ENCODE measurements at places on chromosomes 6 and 20. TPM values are rescaled to one million over a fixed set of nuclear protein-coding genes. Genes with fewer than 3 reads are reported as not detected.

MEP1A gene
- total RNA-seq, result not detected

RAD21L1 gene
- not detected for total RNA-seq

SEL1L2 gene
- not detected for total RNA-seq

PRRT1 gene
- total RNA-seq, result 0.71 TPM

PM20D2 gene
- 11.6 TPM for total RNA-seq

ANKRD66 gene
- not detected for total RNA-seq

GSTA2 gene
- not detected for total RNA-seq

NR2E1 gene
- 0.09 TPM for total RNA-seq

MCHR2 gene
- total RNA-seq, result not detected

ARFGEF3 gene
- 0.63 TPM for total RNA-seq

MICB gene
- total RNA-seq, result 7.6 TPM

PI16 gene
- not detected for total RNA-seq

DOK5 gene
- not detected for total RNA-seq

CCN2 gene
- 27.8 TPM for total RNA-seq

ALDH8A1 gene
- total RNA-seq, result 0.40 TPM

PCMT1 gene
- 87.1 TPM for total RNA-seq

TRIM15 gene
- total RNA-seq, result not detected

ITPA gene
- 136 TPM for total RNA-seq

VPS16 gene
- 31.6 TPM for total RNA-seq

TFB1M gene
- 7.5 TPM for total RNA-seq

KHDC1L gene
- total RNA-seq, result not detected

ZSCAN31 gene
- total RNA-seq, result 2.0 TPM

POU5F1 gene
- total RNA-seq, result 3.2 TPM

C6orf15 gene
- not detected for total RNA-seq

UBE2J1 gene
- 15.0 TPM for total RNA-seq

FAM184A gene
- total RNA-seq, result not detected

GABRR1 gene
- not detected for total RNA-seq

SAMD10 gene
- total RNA-seq, result not detected

All from A549 treated with CpdA at 1 μM for 4 hours (cell line).